ENCODE measurements at places on chromosomes 11 and 22.

DNA sequence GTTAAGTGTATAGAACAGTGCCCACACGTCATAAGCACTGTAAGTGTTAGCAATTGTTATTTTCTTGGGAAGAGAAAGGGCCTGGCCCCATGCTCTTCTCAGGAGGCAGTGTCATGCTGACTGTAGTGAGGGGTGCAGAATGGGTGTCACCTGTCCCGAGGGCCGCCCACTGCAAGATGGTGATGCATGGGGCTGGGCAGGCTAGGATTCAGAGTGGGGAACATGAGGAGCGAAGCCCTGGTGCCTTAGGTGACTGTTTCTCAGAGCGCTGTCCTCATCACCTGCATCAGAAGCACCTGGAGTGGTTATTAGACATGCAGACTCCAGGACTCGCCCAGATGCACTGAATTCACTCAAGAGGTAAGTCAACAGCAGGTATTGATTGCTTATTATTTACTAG is 101.0 kb upstream of the PARVA start:
- DNase-seq: peak; percentile 84

DNA sequence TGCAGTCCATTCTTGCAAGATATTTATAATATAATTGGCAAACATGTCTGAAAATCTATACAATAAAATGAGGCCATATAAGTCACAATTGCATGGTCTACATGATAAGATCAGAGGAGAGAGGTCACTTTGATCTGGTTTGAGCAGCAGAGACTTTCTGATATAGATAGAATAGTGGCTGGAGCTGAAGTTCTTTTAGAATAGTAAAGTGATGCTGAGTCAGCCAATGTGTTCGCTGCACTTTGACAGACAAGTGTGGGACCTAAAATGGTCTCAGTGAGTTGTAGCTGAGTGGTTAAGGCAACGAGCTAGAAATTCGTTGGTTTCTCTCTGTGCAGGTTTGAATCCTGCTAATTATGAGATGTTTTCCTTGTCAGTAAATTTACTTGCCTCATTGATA is 257.0 kb upstream of the C11orf87 start:
- DNase-seq: no peak

DNA sequence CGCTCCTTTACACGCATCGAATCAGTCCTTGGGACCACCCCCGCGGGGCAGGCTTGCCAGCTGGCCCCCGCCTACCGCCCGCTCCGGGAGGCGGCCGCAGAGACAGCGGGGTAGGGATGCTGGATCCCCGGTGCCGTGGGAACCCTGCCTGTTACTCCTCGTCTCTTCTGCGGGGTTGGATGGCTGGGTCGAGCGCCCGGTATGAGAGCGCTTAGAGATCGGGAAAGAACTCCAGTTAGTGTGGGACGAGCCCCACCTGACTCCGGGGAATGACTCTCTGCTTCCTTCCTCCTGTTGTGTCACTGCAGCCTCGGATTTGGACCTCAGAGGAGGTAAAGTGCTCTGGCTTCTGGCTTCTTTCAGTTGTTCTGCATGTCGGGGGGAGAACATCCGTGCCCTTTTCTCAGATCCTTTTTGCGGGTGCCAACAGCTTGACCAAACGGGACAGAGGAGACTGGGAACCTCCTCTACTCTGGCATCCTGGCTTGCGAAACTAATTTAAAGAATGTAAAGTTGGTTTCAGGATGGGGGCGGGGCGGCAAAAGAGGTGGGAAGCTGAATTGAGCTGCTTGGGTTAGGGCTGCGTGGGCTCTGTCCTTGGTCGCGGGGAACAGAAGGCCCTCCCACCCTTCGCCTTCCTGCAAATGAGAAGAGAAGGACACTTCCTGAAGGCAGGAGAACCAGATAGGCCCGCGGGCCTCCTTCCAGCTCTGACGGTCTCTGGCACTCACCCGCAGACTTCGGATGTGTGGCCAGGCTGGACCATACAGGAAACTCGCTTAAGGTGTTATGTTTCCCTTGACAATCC is 938 bp downstream of the LAYN start:
- no peak for DNase-seq

DNA sequence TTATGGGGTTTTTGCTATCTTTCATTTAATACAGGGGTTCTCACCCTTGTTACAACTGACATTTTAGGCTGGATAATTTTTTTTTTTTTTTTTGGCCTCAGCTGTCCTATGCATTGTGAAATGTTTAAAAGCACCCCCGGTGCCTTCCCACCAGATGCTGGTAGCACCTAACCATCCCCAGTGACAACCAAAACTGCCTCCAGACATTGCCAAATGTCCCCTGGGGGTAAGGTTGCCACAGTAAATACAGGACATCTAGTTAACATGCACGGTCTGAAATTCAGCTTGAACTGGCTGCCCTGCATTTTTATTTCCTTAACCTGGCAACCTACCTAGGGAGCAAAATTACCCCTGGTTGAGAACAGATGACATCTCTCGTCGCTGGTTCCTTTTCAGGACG is 72.4 kb downstream of the CYTH4 start:
- no peak for DNase-seq

GRCh38 chr22:49807780-49808708 is 19.6 kb downstream of the BRD1 start:
- no peak for DNase-seq
